ENCODE measurements at places on chromosomes 5 and 9. TPM values are rescaled to one million over a fixed set of nuclear protein-coding genes. Genes with fewer than 3 reads are reported as not detected.

- no peak for DNase-seq
Observed at GRCh38 chr9:19445452-19445851, 36.6 kb downstream of the ACER2 start.

DNA sequence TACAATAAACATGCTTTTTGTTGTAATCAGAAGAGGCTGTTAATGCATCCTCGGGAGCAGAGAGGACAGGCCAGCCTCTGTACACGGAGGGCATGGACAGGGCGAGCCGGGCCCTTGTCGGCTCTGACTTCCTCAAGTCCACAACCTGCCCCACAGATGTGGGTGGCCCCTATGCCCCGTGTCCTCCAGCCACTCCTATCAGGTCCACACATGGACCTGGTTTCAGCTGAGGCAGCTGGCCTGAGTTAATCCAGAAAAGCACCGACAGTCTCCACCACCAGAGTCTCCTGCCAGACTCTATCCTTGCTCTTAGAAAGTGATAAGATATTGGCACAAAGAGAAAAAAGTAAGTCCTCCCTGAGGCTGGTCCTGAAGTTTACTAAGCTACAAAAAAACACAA lies 52.4 kb upstream of the PHYKPL start:
- no peak for DNase-seq

DNA sequence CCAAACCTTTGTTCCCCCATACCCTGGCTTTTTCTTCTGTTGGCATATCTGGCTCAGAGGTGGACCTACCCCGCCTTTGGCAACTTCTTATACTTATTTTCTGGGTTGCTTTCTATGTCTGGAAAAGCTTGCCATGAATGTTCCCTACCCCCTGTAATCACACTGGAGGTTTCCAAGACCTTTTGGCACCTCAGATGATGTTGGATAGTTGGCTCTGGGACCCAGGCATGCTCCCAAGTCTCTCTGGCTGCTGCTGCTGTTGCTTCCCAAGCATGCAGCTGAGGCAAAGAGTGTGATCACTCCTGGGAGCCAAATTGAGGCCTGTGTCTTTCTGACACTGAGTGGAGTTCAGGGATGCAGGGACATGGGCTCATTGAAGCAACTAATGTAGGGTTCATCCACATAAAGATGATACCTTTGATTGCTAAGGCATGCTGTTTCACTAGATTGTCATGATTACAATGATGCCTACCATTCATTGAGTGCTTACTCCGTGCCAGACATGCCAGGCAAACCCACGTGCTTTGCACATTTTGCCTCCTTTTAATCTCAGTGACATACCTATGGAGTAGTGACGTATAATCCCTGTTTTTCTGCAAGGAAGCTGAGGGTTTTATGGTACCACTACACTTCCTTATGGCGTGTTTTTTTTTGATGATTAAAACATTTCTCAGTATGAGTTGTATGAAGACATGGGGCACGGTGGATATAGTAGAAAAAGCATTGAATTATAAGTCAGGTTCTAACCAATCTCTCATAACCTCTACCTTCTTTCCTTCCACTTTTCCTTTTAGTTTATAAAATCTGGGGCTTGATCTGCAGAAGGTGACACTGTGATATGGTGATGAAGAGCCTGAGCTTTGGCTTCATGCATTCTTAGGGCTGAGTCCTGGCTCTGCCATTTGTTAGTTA lies 73.1 kb downstream of the ARHGAP26 start:
- DNase-seq: no peak

Gene IDNK
- 6.2 TPM for total RNA-seq

- DNase-seq: no peak
Observed at GRCh38 chr5:56829137-56829908, 14.0 kb downstream of the MAP3K1 start.
